ENCODE measurements at places on chromosomes 11 and 22. TPM values are rescaled to one million over a fixed set of nuclear protein-coding genes. Genes with fewer than 3 reads are reported as not detected.
A peak's percentile ranks its signal among the peaks of the same experiment; 100 is the strongest.

DNA sequence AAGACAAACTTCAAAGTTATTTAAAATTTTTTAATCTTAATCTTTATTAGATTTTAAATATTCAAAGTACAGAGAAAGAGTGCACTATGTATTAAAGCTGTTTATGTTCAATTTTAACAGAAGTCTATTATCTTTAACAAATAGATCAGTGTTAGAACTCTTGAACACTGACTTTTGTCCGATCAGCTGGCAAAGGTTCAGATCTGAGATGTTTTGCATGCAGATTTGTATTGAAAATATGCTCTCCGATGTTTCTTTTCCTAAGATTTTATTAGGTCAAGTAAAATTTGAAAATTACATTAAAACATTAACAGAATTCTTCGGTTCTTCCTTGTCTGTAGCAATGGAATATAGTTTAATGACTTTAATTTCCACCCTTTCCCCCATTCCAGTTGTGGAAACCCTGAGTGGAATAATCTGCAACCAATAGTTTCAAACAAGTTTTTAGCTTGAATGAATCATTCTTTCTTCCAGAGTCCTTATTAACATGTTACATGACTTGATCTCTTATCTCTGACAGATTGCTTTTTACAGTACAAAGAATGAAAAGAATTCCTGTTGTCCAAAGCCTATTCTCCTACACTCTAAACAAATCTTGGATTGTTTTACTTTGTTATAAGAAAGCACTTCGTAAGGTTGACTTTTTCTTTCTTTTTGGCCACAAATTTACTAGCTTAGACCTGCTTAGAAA lies 11.4 kb upstream of the TCP11L1 start:
- DNase-seq, result no peak

GRCh38 chr11:102447193-102447592 lies 5.4 kb downstream of the TMEM123 start:
- DNase-seq, result no peak

DNA sequence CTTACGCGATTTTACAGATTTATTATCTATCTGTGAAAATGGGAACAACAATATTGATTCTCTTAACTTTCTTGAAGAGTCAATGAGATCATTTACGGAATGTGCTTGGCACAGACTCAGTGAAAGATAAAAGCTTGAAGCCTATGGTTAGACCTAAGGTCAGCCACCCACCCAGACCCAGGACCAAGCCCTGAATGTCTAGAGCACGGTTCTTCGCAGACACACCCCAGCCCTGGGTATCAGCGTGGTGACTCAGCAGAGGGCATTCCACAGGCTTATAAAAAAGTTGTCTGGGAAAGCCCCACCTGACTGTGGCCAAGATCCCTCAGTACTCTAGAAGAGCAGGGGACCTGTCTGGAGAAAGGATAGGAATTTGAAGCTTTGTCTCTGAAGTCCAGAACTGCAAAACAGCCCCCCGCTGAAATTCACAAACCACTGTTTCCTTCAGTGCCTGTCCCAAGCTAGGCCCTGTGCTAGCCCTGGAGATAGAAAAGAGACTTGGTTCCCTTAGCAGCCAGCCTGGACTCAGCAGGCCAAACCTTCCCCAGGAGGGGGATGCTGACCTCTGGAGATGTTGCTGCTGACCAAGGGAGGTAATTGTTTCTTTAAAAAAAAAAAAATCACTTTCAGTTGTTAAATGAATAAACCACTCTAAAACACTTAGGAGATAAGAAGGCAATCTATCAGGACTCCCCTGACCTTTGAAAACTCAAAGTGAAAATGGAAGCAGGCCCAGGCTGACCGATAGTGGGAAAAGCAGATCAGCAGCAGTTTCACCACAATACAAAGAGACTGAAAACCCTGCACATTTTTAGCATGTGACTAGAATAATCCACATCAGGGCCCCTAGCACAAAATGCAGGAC lies 114.0 kb downstream of the ABTB2 start:
- no peak for DNase-seq

DNA sequence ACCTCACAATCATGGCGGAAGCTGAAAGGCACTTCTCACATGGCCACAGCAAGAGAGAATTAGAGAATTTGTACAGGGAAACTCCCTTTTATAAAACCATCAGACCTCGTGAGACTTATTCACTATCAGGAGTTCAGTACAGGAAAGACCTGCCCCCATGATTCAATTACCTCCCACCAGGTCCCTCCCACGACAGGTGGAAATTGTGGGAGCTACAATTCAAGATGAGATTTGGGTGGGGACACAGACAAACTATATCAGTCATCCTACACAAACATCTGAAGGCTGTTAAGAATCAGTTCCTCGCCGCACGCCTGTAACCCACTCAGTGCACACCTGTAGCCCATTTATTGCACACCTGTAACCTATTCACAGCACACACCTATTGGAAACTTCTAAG lies 39.8 kb downstream of the CHST1 start:
- no peak for DNase-seq

DNA sequence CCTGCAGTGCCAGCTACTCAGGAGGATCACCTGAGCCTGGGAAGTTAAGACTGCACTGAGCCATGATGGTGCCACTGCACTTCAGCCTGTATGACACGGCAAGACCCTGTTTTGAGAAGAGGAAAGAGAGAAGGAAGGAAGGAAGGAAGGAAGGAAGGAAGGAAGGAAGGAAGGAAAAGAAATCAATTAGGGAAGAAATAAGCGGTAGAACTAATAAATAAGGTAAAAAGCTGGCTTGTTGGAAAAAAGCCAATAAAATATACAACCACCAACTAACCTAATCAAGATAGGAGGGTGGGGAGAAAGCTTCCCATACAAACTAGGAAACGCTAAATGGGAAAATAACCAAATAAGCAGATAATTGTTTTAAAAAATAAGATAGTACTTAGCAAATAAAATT lies 12.3 kb downstream of the A4GALT start:
- DNase-seq, result no peak

- DNase-seq, result peak; percentile 15
Observed at GRCh38 chr11:30758012-30758411, 171.9 kb upstream of the MPPED2 start.

DNA sequence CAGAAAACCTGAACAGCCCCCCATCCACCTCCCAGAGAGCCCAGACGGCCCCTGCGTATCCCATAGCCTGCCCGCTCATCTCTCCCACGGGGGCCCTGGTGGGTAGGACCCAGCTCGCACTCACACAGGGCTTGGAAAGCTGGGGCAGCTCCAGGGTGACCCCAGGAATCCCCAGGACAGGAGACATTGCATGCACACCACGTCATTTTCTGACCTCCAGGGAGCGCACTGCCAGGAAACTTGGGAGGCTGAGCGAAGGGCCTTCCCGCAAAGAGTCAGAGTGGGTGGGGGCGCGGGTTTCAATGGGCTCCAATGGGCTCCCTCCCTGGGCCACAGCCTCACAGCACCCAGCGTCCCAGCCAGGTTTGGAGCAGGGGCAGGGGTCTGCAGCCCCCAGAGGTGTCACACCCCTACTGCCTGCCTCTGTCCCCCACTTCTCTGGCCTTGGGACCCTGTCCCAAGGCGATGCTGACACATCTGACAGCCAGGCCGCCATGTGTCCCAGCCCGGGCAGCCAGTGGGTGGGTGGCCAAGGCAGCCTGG lies 8.2 kb upstream of the SYT8 start:
- DNase-seq, result no peak

- no peak for DNase-seq
Observed at GRCh38 chr11:133337951-133338418, 194.3 kb downstream of the OPCML start.

DNA sequence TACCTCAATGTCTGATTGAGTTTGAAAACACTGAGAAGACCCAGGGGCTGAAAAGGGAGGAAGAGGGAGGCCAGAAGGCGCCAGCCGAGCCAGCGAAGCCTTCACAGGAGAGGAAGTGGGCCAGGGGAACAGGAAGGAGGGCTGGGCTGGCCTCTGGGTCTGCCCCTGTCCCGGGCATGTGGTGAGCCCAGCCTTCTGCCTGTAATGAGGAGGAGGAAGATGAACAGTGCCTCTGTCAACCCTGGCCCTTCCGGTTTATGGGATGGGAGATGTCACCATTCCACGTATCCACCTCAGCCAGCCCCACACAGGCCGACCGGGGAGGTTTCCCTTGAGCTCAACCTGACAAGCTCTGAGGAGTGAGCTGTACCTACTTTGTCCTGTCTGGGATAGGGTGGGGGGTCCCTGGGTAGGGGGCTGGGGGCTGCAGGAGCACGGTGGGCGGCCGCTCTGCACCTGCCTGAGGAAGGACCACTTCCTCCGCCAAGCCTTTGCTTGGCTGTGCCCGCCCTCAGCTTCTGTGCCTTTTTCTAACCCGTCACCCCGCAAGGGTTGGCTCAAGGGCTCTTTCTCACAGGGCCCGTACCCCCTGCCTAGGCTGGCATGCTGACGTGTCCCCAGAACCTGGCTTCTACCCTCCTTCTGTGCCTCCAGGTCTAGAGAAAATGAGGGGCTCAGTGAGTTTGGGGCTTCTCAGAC lies 2.0 kb downstream of the PARVG start:
- no peak for DNase-seq

- DNase-seq, result no peak
Observed at GRCh38 chr22:49588739-49589138, 238.9 kb downstream of the BRD1 start.

GRCh38 chr11:61026121-61027031 lies 54.9 kb downstream of the CD6 start:
- DNase-seq, result no peak

DNA sequence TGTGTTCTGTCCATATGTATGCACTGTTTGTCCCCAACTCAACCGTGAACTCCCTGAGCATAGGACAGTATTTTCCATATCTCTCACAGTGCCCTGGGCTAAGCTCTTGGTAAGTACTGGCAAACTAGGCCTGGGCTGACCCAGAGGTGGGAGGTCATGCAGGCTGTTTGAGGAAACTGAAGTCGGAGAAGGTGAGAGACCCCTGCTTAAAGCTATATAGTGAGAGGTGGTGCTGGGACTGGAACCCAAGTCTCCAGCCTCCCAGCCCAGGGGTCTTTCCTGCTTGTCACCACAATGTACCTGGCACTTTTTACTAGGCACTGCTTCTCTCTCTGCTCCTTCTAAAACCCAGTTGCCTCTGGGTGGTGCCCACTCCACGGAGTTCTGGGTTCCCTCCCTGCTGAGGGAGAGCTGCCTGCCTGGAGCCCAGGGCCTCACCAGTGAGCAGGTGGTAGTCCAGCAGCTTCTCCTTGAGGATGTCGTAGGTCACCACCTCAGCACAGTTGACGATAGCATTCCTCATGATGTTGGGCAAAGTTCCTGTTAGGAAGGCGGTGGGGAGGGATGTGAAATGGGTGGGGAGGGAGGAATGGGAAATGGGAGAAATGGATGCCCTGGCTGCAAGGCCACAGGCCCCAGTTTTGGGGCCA lies 4.7 kb downstream of the UCP3 start:
- DNase-seq, result no peak

- no peak for DNase-seq
Observed at GRCh38 chr11:61342207-61342803, 9.3 kb downstream of the TKFC start.

DNA sequence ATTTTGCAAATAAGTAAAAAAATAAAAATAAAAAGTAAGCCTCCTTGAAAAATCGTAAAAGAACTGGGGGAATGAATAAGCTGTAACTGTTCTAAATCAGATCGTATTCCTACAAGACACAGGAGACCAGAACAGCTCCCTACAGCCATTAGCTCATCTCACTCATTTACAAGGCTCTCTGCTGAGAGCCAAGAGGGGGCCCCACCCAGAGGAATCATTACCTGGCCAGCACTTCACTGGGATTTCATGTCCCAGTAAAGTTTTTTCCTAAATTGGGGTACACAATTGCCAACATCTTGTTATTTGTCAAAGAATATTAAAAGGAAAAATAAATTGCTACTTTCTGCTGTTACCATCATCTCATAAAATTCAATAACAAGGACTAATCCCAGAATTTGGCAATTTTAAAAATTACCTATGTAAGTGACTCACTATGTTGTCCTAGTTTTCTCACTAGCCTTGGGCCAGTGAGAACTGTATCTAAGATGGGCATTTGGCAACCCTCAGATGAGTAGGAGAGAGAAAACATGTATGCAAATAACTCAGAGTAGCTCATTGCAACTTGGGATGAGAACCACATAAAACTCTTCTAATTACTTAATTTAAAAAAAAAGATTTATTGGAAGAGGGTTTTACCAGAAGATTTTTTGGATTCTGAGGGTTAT lies 18.4 kb upstream of the SMTN start:
- no peak for DNase-seq

DNA sequence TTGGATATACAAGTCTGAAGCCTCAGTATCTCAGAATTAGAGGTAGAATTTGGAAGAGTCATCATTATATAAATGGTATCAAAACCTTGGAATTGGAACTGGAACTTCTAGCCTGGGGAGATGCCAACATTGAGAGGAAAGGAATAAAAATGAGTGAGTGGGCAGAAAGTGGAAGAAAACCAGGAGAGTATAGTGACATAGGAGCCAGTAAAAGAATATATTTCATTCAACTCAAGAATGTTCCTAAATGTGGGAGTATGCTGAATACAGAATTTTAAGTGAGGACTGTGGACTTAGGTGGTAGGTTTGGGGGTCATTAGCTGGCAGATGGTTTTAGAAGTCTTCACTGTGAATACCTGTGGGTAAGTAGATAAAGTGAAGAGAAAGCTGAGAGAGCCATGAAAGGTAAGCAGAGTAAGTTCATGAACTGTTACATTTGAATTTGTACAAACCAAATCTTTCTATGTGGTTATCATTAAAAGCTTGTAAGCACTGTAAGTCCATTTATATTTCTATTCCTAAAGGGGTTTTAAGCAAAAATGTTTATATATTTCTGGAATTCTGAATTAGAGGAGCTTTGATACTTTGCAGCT lies 60.2 kb downstream of the PDHX start:
- DNase-seq, result no peak

DNA sequence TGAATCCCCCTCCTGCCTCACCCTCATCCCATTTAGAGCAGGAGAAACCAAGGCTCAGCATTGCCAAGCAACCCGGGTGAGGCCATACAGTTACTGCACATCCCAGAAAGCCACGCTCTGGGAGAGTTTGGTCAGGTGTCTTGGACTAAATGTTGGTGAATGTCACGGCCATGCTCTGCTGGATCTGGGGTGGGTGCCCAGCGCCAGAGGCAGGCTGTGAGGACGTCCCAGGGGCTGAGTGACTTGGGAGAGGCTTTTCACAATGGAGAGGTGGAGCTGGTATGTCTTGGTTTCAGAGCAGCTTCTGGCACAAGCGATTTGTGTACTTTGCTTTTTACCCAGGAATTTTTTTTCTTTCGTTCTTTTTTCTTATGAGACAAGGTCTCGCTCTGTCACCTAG lies 6.6 kb downstream of the SERHL2 start:
- no peak for DNase-seq

The DEUP1 gene
- not detected for total RNA-seq

The CHADL gene
- total RNA-seq, result not detected

The SAA1 gene
- 3.3 TPM for total RNA-seq

The GRM5 gene
- total RNA-seq, result not detected

The IRAG1 gene
- 240 TPM for total RNA-seq

The POTEH gene
- total RNA-seq, result not detected

The A4GALT gene
- 100.0 TPM for total RNA-seq

The SLC1A2 gene
- 11.5 TPM for total RNA-seq

The SEC14L2 gene
- not detected for total RNA-seq

The TRPC6 gene
- total RNA-seq, result 27.5 TPM

All from uterus (tissue), 4 donors.